Astrocyte (in vitro differentiated cells and primary cell): ENCODE measurements at places on chromosomes 7 and 10.
A peak's percentile ranks its signal among the peaks of the same experiment; 100 is the strongest.

DNA sequence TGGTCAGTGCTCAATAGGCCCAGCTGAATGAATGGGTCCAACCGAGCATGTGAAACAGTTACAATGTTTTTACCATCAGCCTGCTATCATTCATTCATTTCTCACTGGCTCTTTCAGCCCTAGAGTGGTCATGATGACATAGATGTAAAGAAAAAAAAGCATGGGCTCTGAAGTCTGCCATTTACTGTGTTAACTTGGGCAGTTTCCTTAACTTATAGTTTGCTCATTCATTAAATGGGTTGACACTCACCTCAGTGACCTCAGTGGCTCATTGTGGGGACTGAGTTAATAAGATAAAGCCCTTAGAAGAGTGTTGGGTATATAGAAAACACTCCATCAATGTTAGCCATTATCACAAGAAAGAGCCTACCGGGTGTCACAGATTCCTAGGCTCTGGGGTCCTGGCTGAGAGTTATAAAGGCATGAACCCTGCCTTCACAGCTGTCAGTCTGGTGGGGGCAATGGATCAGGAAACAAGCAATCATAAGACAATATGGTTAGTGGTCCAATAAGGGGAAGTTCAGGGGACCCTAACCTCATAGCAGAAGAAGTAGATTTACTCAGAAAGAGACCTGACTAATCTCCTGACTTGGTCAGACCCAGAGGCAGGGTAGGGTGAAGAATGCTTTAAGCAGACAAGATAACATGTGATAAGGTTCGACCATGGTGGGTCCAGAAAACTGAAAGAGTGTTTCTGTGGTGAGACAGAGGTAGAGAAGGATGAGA lies 29.7 kb upstream of the GPAM start:
- no peak for DNase-seq

GRCh38 chr7:7114575-7115291 lies 67.6 kb upstream of the C1GALT1 start:
- no peak for DNase-seq

- no peak for DNase-seq
Observed at GRCh38 chr10:118395947-118396346, 53.8 kb upstream of the FAM204A start.

DNA sequence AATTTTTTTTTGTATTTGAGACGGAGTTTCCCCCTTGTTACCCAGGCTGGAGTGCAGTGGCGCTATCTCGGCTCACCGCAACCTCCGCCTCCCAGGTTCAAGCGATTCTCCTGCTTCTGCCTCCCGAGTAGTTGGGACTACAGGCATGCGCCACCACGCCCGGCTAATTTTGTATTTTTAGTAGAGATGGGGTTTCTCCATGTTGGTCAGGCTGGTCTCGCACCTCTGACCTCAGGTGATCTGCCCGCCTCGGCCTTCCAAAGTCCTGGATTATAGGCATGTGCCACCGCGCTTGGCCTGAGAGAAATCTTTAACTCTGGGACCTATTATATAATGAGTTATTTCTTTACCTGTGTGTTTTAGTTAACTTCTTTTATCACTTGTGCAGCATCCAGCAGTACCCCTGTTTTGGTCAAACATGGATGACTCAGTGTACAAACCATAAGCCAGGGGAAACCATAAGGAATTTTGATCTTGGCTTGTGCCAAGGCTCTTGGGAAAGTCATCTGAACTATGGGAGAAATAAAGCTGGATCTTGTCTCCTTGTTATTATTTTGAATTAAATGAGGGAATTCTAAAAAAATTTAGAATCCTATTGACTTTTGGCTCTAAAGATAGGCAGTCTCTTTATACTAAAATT lies 23.6 kb upstream of the ZRANB1 start:
- DNase-seq: peak; percentile 82

- no peak for DNase-seq
Observed at GRCh38 chr10:1171182-1171581, 115.0 kb downstream of the WDR37 start.

DNA sequence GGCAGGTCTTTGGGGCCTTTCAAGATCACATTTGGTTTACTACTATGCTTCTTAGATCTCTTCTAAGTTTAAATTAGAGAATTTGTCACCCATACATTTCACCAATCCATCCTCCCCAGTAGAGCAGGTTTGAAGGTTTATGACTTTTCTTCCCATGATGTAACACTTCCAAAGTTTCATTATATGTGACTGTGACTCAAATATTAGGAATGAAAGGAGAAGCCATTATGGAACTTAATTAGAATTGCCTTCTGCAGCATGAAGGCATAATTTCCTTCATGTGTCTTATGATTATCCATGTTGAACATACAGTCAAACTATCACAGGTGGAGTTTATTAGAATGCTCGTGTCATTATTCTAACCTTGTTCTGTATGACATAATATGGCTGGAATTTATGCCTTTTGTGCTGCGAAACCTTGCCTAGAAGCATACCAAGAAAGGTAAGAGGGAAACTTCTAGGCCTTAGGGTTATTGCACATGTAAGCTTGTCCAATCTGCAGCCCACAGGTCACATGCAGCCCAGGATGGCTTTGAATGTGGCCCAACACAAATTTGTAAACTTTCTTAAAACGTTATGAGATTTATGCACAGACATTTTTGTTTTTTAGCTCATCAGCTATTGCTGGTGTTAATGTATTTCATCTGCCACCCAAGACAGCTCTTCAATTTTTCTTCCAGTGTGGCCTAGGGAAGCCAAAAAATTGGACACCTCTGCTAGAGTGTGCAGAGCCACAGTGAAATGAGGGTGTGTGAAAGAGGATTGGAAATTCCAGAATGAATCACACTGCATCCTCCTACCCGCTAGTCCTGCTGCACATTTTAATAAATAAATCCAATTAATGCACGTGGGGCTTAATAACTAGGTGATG lies 133.6 kb downstream of the TMEM26 start:
- peak; percentile 38 for DNase-seq

DNA sequence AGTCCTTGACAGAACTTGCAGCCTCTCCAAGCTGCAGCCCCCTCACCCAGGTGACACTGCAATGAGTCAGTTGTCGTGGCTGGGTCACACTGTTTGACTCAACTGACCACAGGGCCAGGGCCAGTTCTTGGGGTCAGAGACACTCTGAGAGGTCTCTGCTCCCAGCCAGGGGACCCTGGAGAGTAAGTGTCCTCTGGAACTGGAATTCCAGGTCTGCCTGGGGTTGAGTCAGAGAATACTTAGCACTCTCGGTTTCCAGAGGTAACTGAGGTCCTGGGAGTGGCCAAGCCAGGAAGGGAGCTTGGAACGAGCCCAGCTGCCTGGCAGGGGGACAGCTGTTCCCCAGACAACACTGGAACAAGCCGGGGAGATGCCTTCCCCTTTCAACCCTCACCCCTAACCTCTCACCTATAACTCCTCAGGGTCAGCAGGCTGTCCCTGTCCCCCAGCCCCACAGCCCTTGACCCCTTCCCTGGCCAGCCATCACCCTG lies 2.2 kb upstream of the MYL10 start:
- peak; percentile 16 for DNase-seq

GRCh38 chr7:111933609-111934008 lies 272.6 kb downstream of the DOCK4 start:
- DNase-seq: peak; percentile 47

- no peak for DNase-seq
Observed at GRCh38 chr10:70324339-70324861, 40.6 kb upstream of the NPFFR1 start.

GRCh38 chr10:6514844-6515780 lies 65.0 kb downstream of the PRKCQ start:
- DNase-seq: no peak

- DNase-seq: no peak
Observed at GRCh38 chr10:5574642-5575131, 49.9 kb downstream of the CALML3 start.

DNA sequence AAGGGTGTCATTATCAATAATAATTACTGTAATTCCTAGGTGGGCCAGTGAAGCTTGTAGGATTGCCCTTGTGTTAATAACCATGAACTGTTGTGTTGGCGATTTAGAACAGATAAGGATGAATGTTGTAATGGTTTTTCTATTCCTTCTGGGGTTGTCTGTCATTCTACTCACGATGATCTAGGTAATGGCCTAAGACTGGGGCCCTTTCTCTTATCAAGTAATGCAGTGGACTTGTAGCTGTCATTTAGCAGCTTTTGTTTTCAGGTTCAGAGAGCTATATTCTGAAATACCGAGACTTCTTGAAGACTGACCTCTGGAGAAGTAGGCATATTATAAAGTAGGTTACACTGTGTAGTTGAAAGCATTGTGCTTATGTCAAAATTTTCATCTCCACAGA lies 110.2 kb downstream of the TAF3 start:
- DNase-seq: no peak

- no peak for DNase-seq
Observed at GRCh38 chr10:32350811-32351350, 3.9 kb upstream of the EPC1 start.

- DNase-seq: no peak
Observed at GRCh38 chr10:47081264-47081663, 170.0 kb downstream of the PTPN20 start.

GRCh38 chr10:132123606-132124005 lies 57.9 kb downstream of the JAKMIP3 start:
- DNase-seq: no peak

GRCh38 chr7:140229591-140230515 lies 53.1 kb upstream of the KDM7A start:
- no peak for DNase-seq

GRCh38 chr10:46069771-46070463 lies 23.8 kb upstream of the MSMB start:
- DNase-seq: no peak

GRCh38 chr10:47245731-47246350 lies 54.2 kb upstream of the GDF10 start:
- DNase-seq: no peak

- no peak for DNase-seq
Observed at GRCh38 chr7:128894101-128894440, 16.4 kb downstream of the KCP start.

DNA sequence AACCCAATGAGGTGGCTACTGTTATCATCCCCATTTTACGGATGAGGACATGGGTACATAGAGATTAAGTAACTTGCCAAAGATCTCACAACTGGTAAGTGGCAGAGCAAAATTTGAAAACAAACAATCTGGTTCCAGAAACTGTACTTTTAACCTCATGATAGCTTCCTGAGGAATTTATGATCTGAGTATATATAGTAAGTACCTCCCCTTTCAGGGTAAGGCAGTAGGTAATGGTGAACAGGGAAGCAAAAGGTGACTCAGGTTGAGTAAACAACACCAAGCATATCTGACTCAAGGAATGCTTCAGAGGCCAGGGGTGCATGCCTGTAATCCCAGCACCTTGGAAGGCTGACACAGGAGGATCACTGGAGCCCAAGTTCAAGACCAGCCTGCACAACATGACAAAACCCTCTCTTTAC lies 21.1 kb downstream of the KLLN start:
- DNase-seq: peak; percentile 52

DNA sequence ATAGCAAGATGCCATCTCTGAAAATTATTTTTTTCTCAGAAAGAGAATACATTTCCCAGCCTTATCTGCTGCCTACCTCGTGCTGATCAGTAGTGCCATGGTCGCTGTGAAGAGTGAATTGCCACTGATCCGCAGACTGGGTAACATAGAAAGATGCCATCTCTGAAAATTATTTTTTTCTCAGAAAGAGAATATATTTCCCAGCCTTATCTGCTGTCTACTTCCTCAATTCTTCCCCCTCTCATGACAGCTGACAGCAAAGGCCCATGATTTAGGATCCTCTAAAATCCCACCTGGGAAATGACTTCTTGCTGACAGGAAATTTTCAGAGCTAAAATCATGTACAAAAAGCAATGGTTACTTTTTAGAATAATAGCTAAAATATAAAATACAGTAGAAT lies 92.5 kb upstream of the AHR start:
- DNase-seq: no peak

DNA sequence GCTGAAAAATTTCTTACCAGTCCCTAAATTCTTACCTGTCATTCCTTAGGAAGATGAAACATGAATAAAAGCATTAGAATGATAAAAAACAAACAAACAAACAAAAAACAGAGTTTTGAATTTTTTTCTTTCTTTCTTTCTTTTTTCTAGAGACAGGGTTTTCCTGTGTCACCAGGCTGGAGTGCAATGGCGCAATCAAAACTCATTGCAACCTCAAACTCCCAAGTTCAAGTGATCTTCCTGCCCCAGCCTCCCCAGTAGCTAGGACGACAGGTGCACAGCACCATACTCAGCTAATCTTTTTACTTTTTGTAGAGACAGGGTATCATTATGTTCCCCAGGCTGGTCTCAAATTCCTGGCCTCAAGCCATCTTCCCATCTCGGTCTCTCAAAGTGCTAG lies 26.5 kb downstream of the NT5C2 start:
- DNase-seq: no peak

GRCh38 chr10:107913317-107914294 lies 749.1 kb upstream of the SORCS1 start:
- DNase-seq: no peak

DNA sequence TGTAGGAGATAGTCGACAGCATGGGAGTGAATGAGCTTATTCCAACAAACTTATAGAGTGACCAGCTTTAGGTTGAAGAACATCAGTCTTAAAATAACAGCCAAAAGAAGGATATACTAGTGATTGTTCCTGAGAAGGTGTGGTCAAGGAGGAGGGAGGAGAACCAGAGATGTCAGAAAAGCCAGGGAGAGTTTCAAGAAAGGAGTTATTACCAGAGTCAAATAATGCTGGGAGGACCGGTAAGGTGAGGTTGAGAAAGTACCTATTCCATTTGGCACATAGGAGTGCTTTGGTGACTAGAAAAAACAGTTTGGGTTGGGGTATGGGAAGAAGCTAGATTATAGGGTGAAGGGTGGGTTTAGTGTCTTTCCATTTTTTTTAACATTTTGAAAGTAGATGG lies 5.8 kb downstream of the PTPN12 start:
- DNase-seq: no peak

- no peak for DNase-seq
Observed at GRCh38 chr7:34761206-34761605, 103.2 kb downstream of the NPSR1 start.

DNA sequence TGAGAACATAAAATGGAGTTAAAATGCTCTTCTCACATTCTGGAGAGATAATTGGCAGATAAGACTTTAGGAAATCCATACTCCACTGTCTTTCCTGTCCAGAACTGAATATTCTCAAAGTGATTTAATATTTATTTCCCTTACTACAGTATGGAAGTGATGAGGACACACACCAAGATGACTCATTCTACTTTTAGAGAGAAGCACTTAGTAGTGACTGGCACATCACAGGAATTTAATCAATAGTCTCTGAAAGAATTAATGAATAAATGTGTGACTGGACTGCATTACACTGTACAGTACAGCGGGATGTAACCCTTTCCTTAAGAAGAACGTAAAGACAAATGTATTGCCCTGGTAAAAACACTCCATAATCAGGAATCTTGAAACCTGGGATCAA lies 116.7 kb downstream of the SEMA3E start:
- peak; percentile 53 for DNase-seq

DNA sequence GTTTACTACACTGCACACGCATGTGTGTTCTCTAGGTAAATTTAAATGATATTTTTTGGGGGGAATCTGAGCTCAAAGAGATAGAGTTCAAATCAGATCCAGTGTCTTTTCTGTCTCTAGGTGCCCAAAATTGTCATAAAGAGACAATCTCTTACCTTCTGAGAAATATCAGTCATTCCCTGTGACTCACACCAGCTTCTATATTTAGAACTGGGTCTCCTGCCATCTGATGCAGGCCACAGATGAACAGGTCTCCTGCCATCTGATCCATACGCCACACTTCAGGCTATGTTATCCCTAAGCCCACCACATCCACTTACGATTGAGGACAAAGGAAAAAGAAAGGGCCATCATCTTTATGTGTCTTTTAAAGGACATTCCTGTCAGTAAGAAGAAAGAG lies 136.3 kb upstream of the LAMB4 start:
- DNase-seq: peak; percentile 29

GRCh38 chr7:159012353-159013069 lies 132.2 kb downstream of the VIPR2 start:
- no peak for DNase-seq

GRCh38 chr10:93280699-93281366 lies 201.3 kb downstream of the MYOF start:
- no peak for DNase-seq
